ENCODE measurements at places on chromosomes 6 and 20.

- no peak for DNase-seq
Measured at GRCh38 chr20:46690219-46691106, 1.2 kb upstream of the TP53RK start.

GRCh38 chr20:61434341-61434781, 182.3 kb downstream of the CDH4 start:
- no peak for DNase-seq

DNA sequence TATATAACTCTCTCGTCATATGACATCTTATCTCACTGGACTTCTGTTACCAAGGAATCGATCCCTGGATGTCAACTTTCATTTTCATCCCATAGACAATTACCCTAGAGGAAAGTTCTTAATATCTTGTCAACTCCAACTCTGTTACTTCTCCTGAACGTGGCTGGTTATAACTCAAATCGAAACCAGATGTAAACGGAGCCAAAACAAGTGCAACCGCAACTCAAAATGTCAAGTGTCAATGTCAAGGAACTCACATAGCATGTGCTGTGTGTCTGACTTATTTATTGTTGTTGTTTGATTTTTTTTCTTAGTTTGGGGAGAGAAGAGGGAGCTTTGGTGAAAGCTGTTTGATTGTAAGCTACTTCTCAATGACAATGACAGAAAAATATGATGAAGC, 108.6 kb downstream of the VIP start:
- DNase-seq, result no peak

GRCh38 chr6:51466427-51466826, 621.0 kb downstream of the PKHD1 start:
- DNase-seq, result no peak

DNA sequence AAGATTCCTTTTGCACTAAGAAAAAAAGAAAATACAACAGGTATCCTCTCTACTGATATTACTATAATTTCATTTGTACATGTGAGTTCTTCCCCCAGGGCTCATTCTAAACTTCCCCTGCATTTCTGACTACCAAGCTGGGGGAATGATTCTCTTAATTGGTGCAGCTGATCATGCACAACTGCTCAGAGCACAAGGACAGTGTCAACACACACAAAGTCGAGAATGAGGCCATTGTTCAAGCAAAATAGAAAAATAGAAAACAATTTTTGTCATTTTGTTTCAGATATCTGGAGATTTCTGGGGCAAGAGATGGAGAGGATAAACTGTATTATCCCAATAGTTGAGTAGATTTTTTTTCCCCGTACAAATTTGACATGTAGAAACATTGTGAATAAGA, 236.3 kb downstream of the HAO1 start:
- DNase-seq, result no peak

DNA sequence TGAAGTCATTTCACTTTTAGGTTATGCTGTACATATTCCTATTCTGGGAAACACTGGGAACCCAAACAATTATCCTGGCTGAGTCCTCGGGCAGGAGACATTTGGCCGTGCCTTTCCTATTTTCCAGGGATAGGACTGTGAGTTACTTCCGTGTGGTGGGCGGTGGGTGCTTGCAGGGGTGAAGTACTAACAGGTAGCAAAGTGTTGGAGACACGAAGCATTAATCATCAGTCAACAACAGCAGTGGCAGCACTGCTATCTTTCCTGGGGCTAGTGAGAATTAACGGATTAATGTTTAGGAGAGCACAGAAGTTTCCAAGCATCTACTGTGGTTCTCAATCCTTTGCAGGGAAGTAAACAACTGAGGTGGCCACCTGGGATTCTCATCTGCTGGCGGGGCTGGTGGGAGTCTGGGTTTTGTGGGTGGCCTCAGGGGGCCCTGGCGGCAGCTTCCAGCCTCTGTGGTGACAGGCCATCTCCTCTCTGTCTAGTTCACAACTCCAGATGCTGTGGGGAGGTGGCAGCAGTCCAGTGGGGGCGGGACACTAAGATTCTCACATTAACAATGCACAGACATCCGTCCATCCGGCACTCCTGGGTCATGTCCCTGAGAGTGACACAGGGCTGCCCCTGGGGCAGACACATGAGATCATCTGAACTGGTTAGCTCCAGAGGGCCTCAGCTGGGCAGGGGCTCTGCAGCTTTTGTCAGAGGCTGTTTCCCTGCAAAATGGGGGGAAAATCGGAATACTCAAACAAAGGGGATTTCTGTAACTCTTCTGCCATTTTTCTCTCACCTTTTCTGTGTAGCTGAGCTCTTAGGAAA, 90.9 kb downstream of the GJA10 start:
- no peak for DNase-seq

GRCh38 chr6:100892116-100892515, 11.0 kb upstream of the ASCC3 start:
- no peak for DNase-seq

GRCh38 chr6:69780585-69781178, 16.1 kb downstream of the LMBRD1 start:
- no peak for DNase-seq

GRCh38 chr6:14088600-14089192, 28.9 kb upstream of the CD83 start:
- DNase-seq, result no peak

DNA sequence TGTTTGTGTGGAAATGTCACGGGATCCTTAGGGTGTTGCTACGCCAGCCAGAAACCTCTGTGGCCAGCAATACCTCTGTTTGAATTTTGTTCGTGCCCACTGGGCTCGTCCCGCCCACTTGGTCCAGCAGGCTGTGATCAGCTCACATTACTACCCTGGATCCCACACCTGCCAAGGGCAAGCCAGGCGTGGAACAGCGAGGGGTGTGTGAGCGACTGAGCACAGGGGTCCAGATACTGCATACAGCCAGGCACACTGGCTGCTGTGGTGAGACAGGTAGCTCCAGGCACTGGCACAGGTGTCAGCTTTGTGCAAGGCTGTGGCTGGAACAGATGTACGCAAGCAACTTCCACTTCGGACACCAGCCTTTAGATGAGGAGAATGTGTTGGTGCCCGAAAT, 718.9 kb downstream of the EPHA7 start:
- DNase-seq, result no peak

GRCh38 chr6:144778056-144778455, 492.9 kb downstream of the UTRN start:
- DNase-seq, result no peak

GRCh38 chr6:154615483-154616025, 105.1 kb upstream of the CNKSR3 start:
- no peak for DNase-seq

DNA sequence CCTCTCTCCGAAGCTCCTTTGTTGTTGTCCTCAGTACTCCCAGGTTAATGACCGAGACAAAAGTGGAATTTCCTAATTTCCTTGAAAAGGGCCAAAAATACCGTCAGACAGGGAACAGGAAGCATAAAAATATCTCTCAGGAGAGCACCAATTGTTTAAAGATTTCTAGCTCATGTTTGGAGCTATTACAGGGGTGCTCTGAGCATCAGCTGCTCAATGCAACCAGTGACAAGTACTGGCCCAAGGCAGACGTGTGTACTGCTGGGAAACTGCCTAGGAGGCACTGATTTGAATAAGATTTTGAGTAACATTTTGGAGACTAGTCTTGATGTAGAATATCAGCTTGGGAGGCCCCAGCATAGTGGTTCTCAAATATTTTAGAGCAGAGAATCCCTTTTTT, 17.3 kb downstream of the LAMA4 start:
- DNase-seq, result no peak

DNA sequence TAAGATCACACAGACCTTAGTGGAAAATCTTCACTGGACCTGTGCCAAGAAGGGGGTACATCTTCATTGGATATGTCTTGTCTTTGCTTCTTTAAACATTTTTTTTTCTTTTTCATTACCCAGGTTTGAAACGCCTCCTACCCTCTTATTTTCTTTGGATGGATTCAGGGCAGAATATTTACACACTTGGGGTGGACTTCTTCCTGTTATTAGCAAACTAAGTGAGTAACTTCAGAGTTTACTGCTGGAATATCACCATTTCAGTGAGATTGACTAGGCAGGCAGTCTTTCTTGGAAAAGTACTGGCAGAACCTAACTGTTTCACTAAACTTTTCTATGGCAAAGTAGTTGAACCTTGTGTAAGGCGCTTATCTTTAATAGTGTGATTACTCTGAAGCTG, 47.0 kb downstream of the ENPP1 start:
- no peak for DNase-seq

GRCh38 chr6:113110211-113110610, 746.9 kb upstream of the MARCKS start:
- DNase-seq, result no peak

GRCh38 chr6:139367810-139368351, 6.6 kb downstream of the CITED2 start:
- DNase-seq, result no peak

- no peak for DNase-seq
Measured at GRCh38 chr6:143688681-143689080, 10.9 kb downstream of the PHACTR2 start.

DNA sequence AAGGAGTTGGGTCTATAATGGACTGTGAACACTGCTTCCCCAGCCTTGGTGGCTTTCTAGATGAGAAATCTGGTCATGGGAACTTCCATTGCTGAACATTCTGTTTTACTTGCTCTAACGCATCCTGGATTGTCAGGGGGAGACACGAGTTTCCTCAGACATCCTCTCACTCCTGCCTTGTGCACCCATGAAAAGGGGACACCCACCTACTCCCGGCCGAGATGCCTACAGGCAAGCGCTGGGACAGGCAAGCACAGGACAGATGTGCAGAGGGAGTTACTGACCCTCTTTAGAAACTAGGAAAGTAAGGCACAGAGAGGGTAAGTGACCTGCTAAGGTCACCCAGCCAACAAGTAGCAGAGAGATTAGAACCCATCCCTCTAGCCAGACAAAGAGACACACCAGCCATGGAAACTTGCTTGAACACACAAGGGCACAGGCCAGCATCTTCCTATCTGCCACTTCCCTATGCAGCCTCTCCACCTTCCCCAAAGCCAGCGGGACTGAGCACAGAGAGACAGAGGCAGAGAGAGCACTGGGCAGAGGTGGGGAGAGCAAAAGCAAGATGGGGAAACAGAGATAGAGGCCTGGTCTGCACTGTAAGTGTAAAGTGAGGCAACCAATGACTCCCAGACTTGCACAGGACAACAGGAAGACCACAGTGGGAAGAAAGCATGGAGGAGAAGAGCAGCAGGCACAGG, 845 bp upstream of the SFTA2 start:
- DNase-seq, result no peak

- DNase-seq, result no peak
Measured at GRCh38 chr20:47667086-47667485, 118.2 kb downstream of the SULF2 start.

DNA sequence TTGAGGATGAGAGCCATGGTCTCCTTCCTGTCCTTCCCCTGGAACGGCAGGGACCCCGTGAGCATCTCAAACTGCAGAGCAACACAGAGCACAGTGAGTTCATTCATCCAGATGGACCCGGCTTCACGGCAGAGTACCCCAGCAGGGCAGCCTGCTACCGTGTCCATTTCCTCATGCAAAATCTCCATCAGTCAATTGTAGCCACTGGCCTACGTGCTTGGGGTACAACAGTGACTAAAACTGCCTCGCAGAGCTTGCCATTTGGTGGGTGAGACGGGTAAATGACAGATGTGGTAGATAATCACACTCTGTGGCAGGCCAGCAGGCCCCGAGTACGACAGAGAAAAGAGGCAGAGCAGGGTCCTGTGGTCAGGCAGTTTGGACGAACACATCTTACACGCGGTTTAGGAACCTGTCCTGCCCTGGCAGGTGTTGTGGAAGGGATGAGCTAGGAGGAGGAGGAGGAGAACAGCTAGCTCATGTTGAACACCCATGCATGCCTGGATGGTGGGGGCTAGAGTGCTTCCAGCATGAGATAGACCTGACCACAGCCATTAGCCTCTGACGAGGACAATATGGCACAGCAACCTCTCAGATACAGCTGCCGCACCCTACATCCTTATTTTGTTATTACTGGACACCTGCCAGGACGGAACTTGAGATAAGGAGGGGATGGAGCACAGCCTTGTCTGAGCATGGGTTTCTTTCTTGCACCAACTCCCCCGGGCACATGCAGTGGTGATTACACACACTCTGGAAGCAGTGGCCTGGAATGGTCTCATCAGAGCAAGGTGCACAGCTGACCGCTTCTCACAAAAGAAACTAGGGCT, 95.6 kb downstream of the RAMACL start:
- DNase-seq, result no peak

DNA sequence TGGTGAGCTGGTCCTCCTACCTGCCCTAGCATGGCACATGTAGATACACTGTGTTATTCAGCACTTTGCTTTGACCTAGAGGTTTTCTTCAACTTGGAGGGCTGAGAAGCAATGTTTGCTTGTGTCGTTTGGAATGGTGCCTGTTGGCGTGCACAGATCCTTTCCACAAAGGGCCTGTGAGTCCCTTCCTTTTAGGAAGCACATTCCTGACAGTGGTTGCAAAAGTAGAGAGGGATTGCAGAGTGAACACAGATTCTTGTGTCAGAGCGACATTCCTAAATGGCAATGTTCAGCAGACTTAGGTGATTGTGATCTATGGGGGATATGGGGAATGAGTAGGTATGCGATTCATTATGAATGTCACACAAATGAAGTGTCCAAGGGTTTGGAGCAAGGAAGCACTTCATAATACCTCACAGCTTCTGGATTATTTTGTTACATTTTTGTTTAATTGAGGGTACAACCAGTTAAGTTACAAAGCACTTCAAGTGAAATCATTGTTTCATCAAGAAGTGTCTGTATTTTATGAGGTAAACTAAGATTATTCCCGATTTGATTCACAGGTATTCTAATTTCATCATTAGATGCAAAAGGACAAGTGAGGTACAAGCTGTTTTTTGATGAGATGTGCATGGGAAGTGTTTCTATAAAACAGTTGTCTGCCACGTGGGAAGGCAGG, 713 bp upstream of the RNF144B start:
- no peak for DNase-seq

- no peak for DNase-seq
Measured at GRCh38 chr20:60031107-60031506, 72.9 kb downstream of the CDH26 start.

DNA sequence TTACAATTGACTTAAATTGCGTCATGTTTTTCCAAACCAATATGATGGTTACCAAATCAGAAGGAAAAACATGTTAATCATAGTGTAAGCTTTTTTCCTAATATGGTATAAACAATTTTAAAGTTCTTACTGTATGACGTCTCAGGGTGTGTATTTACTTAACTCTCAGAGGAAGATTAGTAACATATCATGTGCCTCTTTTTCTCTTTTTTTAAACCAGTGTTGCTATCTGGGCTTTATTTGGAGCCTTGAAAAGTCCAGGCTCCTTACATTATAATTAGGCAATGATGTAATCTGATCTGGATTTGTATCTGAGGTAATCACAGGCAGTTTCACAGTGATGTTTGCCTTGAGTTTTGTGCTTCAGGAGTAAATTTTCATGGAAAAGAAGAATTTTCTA, 20.4 kb upstream of the RAB23 start:
- no peak for DNase-seq

GRCh38 chr6:159680104-159680503, 12.9 kb downstream of the SOD2 start:
- no peak for DNase-seq

GRCh38 chr6:159957071-159957673, 11.7 kb upstream of the IGF2R start:
- no peak for DNase-seq

Data from natural killer cell treated with Interleukin-12 subunit alpha and Interleukin-12 subunit beta and Interleukin-15 and Interleukin-18, amount 100 ng/mL, for 72 hours (primary cell).